B cell (primary cell): ENCODE measurements at places on chromosomes 3 and 15.

- DNase-seq = peak; percentile 2
These were observed 1273.6 kb upstream of the GBE1 start for GRCh38 chr3:83034806-83035703.

GRCh38 chr15:28983432-28984311, 97.9 kb downstream of the APBA2 start:
- DNase-seq = no peak

- DNase-seq = no peak
These were observed 51.8 kb downstream of the NSUN3 start for GRCh38 chr3:94114666-94115065.

DNA sequence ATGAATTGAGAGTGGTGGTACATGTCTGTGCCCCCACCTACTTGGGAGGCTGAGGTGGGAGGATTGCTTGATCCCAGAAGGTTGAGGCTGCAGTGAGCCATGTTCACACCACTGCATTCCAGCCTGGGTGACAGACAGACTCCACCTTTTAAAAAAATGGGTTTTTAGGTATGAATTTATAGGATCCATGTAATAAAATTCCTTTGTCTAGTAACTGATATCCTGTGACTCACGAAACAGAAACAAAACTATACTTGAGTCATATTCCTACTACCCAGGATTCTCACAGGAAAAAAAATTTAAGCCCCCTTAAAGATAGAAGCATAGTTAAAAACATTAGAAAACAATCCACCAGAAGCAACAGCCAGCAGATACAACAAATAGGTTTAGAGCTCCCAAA, 10.0 kb upstream of the CRTC3 start:
- no peak for DNase-seq

- peak; percentile 79 for DNase-seq
These were observed 2.3 kb upstream of the DNAH1 start for GRCh38 chr3:52313774-52314188.

DNA sequence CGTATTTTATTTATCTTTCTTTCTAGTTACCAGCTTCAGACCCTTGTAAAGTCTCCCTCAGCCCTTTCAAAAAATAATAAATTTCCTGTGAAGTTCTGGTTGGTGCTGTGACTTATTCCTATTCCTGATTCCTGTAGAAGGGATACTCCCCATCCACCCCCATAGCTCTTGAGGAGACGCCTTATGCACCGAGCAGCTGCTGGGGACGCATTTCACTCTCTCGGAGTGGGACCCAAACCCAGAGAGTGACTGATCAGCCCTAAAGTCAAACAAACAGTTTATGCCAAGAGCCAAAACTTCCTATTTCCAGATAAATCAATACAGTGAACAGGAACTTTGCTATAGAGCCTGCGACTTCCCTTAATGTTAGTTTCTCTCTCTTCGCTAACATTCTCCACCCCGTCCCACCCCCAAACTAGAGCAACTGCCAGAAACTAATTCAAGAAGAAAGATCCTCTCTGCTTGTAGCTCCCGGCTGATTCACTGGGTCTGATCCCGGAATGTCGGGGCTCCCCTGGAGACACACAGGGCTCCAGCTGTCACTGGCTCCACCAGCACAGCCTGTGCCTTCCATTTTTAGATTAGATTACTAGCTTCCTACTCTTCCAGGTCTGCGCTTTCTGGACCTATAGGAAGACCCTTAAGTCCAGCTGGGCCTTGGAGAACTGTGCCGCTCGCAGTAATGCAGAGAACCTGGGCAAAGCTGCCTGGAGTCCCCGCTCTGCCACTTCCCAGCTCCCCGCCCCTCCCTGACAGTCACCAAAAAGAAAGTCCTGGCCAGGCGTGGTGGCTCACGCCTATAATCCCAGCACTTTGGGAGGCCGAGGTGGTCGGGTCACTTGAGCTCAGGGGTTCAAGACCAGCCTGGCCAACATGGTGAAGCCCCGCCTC, 45.2 kb downstream of the KLHL25 start:
- DNase-seq = no peak
